ENCODE measurements at places on chromosomes 7 and 10. TPM values are rescaled to one million over a fixed set of nuclear protein-coding genes. Genes with fewer than 3 reads are reported as not detected.

Gene MKX
- total RNA-seq, result 0.37 TPM

Gene LSM8
- total RNA-seq, result 51.7 TPM

Gene ADRB1
- not detected for total RNA-seq

Gene PBLD
- total RNA-seq, result 0.37 TPM

Gene GDF2
- total RNA-seq, result not detected

Gene CYP2E1
- total RNA-seq, result 0.69 TPM

Gene PPP1R3A
- total RNA-seq, result not detected

Gene NUTM2B
- total RNA-seq, result 0.30 TPM

Gene TAS2R3
- total RNA-seq, result 0.43 TPM

Gene HOXA2
- not detected for total RNA-seq

Gene CREB5
- 0.81 TPM for total RNA-seq

Gene RNF148
- not detected for total RNA-seq

Gene IGFBP1
- 0.28 TPM for total RNA-seq

Gene RBAK
- 8.7 TPM for total RNA-seq

Gene NEUROG3
- not detected for total RNA-seq

Gene CPA2
- total RNA-seq, result 0.55 TPM

Gene NKX2-3
- not detected for total RNA-seq

Gene STK31
- total RNA-seq, result not detected

Gene CYP3A4
- total RNA-seq, result 0.23 TPM

Gene HOXA10
- 0.08 TPM for total RNA-seq

Gene AKR1D1
- 0.30 TPM for total RNA-seq

Gene MSS51
- total RNA-seq, result 0.95 TPM

Data from activated T-cell treated with anti-CD3 and anti-CD28 coated beads, Interleukin-2, amount 50 U/mL, for 4 hours (primary cell).